ENCODE measurements at places on chromosomes 3 and 15.

DNA sequence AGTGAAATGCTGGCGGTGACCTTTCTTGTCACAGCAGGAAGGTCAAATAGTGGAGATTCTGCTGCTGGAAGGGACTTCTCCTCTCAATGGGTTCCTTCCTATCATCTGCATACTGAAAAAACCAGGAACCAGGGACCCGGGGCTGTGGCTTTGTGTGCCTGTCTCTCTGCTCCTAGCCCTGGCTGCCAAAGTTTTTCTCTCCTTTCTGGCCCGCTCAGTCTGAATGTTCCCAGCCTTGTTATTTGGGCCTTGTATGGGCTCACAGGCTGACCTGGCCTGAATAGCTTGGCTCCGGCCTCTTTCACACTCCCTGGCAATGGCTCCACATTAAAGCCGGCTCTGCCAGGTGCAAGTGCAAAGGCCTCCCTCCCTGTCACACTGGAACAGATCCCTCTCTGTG is 94.7 kb downstream of the LRIG1 start:
- no peak for DNase-seq

DNA sequence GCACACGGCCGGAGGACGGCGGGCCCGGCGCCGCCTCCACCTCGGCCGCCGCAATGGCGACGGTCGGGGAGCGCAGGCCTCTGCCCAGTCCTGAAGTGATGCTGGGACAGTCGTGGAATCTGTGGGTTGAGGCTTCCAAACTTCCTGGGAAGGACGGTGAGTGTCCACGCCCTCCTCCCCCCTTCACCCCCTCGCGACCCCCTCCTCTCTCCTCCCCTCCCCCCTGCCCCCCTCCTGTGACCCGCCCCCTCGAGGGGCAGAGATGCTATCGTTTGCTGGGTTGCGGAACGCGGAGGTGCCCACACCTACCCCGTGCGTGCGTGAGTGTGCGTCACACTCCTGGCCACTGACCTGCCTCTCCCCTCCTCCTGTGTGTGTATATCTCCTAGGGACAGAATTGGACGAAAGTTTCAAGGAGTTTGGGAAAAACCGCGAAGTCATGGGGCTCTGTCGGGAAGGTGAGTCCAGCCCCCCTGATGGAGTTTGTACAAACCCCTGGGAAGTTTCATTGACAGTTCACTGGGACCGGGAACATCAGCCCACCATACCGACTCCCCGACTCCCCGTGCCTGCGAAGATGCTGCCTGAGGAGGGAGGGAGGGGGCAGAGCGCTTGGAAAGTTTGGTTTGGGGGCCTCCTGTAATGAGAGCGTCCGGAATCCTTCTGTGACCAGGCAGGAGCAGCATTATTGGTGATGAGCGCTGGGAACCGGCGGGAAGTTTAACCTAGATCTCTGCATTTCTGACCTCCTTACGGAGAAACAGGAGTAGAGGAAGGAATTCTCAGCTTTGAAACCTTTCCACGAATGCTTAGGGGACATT is 795 bp upstream of the SCAANT1 start:
- DNase-seq, result peak; percentile 21

- DNase-seq, result no peak
Observed at GRCh38 chr3:10553591-10554235, 48.3 kb upstream of the ATP2B2 start.

GRCh38 chr3:138921316-138922292 is 25.3 kb downstream of the FOXL2 start:
- DNase-seq, result no peak

- no peak for DNase-seq
Observed at GRCh38 chr15:33149919-33150318, 44.6 kb downstream of the FMN1 start.

DNA sequence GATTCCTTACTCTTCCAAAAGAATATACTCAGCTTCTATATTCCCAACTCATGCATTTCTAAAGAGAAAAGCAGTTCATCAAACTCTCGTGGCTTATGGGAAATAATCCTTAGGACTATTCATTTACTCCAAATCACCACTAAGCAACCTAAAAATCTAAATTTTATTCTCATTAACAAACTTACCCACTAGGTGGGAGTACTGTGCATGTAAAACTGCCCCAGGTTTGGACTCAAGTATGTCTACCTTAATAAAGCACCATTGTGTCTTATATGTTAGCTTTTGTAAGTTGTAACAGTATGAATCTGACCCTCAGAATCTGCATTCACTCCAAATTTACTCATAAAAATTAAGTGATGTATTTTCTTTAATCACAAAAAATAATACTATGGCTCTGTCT is 25.3 kb downstream of the RAD18 start:
- DNase-seq, result no peak

DNA sequence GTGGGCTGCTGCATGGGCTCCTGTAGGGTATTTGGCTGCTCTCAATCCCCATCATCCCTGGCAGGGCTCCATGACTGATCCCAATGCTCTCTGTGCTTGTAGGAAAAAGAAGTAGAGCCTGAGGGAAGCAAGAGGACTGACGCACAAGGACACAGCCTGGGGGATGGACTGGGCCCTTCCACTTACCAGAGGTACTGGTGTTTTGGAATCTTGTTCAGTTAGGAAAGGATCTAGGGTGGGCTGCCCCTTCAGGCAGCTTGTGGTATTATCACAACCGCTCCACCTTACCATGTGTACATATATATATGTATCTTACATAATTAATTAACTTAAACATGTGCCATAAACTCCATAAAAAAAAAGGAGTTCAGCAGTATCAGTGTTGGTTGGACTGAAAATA is 1.3 kb downstream of the SLC28A2 start:
- no peak for DNase-seq

DNA sequence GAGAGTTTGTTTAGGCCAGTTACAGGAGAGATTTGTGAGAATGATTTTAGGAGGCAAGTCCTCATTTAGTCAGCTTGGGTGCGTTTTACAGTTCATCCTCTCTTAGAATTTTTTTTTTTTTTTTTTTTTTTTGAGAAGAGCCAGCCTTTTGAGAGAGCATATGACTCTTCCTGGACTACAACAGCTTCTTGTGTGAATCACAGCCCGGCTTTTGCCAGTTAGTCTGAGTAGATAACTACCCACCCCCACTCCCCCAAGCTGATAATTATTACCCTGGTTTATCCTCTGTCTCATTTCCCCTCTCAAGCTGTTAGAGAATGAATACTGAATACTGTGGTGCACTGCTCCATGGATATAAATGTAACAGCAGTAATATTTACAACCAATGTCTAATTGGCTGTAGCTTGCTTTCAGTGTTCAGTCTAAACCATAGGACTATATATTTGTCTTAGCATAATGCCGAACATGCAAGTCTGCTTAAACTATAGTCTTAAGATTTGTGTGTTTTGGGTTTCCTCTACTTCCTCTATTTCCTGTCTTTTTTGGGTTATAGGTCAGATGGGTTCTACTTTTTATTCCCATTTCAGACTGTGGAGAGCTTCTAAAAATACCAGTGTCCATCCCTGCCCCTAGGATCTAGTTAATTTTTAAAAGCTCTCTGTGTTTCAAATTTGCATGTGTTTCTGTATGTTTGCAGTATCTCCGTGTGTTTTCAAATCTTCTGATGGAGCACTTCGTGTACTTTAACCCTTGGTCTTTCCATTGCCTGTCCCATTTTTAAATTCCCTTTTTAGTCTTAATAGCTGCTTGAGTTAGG is 8.0 kb downstream of the CHD2 start:
- no peak for DNase-seq

DNA sequence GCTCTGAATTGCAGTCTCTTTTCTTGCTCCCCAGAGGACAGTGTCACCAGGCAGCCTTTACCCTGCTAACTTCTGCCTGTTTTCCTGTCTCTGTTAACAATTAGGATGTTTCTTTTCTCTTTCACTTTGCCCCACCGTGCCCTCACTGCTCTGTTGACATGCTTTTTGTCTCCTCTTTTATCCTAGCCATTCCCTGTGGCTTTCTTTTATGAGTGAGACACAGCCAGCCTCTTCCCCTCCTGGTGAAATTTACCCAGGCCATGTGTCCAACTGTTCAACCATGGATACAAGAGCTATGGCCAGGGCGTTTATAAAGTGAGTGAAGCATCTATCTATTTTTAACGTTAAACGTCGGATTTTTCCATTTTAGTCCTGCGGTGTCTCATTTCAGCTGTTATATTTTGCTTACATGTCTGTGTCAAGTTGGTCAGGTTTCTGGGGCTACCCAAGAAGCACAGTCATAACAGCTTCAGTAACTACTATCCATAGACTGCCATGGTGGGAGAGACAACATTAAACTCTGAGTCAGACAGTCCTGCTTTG is 443.2 kb upstream of the AZI2 start:
- DNase-seq, result no peak

GRCh38 chr3:171827836-171828458 is 15.2 kb upstream of the TMEM212 start:
- DNase-seq, result no peak

- no peak for DNase-seq
Observed at GRCh38 chr15:80455051-80455648, 51.0 kb downstream of the ARNT2 start.

GRCh38 chr3:129238945-129239705 is 10.3 kb upstream of the COPG1 start:
- DNase-seq, result no peak

DNA sequence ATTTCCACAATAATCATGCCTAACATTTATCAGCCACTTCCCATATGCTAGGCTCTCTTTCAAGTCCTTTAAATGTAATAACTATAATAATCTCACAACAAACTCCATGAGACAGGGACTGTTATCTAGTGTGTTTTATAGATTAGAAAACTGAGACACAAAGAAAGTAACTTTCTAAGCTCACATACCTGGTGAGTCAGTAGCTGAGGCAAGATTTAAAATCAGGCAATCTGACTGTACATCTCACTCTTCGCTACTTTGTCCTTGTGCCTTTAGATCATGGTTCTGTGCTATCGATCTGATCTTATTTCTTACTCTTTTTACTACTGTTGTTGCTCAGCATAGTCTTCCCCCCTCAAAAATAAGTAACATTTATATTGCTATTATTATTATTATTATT is 295.5 kb downstream of the LPP start:
- no peak for DNase-seq

DNA sequence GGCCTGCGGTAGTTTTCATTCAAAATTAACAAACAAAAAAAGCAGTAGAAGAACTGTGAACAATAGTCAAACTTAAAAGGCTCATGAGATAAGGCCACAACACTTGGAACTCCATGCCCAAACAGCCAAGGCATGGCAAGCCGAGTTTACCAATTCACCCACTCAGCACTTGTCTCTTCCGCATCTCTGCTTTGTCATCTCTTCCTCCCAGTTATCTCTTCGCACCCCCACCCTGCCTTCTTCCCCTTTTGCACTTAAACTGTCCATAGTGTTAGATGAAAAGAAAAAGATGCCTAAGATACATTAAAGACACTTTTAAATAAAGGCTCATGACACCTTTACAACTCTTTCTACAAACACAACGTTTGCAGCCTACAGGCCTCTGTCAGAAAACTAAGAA is 11.1 kb downstream of the TLE3 start:
- DNase-seq, result no peak

DNA sequence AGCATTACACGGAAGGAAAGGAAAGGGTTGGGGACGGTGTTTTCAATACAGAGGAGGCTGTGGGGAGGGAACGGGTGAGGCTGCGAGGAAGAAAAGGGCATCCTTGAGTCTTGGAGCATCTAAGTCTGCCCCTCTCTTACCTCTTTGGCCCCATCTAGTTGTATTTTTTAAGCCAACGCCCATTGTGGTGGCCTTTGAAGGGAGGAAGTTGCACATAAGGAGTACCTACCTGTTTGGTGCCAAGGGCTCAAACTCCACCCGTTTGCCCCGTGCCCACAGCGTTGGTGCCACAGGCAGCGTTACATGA is 146.1 kb upstream of the UMPS start:
- no peak for DNase-seq

Data from stimulated activated CD4-positive, alpha-beta T cell treated with anti-CD3 and anti-CD28 coated beads, Interleukin-1b, Interleukin-23, amount 100 ng/mL, for 1 hour (primary cell).